ENCODE measurements at places on chromosomes 2 and 18. TPM values are rescaled to one million over a fixed set of nuclear protein-coding genes. Genes with fewer than 3 reads are reported as not detected.

DNA sequence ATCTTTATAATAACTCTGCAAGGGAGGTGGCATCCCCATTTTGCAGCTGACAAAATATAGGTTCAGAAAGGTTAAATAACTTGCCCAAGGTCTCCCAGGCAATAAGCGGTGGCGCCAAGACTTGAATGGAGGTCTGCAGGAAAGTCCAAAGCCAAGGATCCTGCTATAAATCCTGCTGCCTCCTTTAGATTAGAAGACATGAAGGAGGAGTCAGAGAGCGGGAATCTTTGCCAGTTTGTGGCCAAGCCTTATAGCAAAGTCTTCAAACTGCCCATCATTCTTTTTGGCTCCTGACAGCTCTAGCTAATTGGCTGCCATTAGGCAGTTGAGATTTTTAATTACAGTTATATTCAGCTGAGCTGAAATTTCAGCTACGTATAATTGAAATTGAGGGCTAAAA lies 114.3 kb downstream of the C1D start:
- no peaks in the 10 kb centered on the region for H3K36me3 ChIP-seq
- H3K27ac ChIP-seq, result no peak overlapping the region
- no peak for DNase-seq
- H3K27me3 ChIP-seq, result no peaks in the 10 kb centered on the region

DNA sequence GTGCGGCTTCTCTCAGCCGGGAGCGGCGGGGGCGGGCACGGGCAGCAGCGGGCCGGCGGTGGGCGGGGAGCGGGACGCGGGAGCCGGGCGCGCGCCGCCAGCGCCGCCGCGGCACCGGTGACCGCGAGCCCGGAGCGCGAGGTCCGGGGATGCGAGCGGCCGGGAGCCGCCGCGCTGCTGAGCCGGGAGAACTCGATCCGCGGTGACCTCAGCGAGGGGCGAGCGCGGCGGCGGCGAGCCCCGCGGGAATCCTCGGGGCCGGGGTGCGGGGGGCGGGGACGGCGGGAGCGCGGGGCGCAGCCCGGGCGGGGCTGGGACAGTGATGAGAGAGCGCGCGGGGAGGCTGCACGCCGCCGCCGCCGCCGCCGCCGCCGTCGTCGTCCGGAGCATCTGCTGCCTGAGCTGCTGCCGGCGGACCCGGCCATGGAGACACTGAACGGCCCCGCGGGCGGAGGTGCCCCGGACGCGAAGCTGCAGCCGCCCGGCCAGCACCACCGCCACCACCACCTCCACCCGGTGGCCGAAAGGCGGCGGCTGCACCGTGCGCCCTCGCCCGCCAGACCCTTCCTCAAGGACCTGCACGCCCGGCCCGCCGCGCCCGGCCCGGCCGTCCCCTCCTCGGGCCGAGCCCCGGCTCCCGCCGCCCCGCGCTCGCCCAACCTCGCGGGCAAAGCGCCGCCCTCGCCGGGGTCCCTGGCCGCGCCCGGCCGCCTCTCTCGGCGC lies at the start of gene MTCL1:
TSS of gene MTCL1 (plus strand) at position 319 of the 723 bp plus-strand sequence. CDS start at position 424, 105 bp downstream.
- H3K4me1 ChIP-seq, result peaks cover 21% of the 10 kb centered on the region
- peak within 1 kb of the TSS; percentile 25 for H3K27ac ChIP-seq
- peak within 1 kb of the TSS; percentile 75 for H3K4me3 ChIP-seq
- H3K27me3 ChIP-seq, result peaks cover 19% of the 10 kb centered on the region

DNA sequence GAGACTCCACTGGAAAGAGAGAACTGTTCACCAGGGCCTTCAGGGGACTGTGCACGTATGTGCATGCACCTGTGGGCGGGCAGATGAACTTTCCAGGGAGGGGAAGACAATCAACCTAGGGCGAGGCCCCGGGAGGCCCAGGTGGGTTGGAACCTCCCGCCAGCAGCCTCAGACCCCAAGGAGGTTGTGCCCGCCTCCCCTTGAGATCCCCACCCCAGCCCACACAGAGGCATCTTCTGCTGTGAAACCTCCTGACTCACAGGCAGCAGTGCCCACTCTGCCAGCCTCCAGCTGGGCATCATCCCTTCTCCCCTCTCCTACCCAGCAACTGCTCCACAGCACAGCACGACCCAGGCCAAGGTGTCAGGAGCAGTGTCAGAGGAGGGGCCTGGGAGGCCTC lies 54.4 kb downstream of the FAM178B start:
- no peaks in the 10 kb centered on the region for H3K36me3 ChIP-seq
- no peak overlapping the region for H3K4me3 ChIP-seq
- no peaks in the 10 kb centered on the region for H3K4me1 ChIP-seq
- DNase-seq, result no peak
- H3K27ac ChIP-seq, result no peak overlapping the region

DNA sequence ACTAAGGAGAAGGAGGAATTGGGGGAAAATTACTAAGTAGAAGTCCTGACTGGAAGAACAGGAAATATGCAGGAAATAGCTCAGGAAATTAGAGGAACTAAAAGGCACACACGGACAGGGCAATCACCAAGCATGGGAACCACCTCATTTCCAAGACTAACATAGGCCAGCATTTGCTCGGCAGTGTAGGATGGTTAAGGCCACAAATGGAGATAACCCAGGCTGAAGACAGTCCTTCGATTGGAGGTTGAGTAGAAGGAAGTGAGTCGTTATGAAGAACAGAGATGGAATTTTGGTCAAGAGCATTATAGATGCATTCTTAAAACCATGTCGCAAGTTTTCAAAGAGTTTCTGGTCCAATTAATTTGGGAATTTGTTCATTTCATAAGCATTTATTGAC lies 401.4 kb downstream of the ALK start:
- no peak for DNase-seq
- no peak overlapping the region for H3K27ac ChIP-seq
- no peak overlapping the region for H3K4me3 ChIP-seq
- no peaks in the 10 kb centered on the region for H3K4me1 ChIP-seq

DNA sequence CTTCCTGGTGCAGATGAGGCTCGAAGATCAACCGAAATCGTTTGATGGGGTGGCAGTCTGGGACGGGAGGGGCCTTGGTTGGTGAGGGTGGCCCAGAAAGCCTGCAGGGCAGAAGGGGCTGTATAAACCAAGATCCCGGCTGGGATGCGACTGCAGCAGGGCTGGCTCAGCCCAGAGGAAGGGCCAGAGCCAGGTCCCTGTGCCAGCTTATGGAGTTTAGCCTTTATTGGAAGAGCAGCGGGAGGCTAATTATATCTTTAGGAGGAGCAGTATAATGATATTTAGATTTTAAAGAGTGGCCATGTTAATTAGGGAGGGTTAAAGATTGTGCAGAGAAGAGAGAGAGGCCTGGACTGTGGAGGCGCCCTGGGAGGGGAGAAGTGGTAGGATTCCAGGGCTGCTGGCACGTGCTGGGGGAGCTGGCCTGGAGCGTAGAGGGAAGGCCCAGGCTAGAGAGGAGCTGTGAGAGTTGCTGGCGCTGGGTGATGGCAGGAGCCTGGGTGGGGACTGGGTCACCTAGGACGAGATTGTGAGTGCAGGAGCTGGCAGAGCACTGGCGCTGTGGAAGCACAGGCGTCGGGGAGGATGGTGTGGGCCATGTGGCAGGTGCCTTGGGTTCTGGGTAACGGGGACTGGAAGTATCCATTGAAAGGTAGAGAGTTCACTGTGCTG lies 25.1 kb downstream of the TRAF3IP1 start:
- no peaks in the 10 kb centered on the region for H3K4me1 ChIP-seq
- DNase-seq, result no peak
- no peaks in the 10 kb centered on the region for H3K27me3 ChIP-seq

- no peaks in the 10 kb centered on the region for H3K36me3 ChIP-seq
- no peaks in the 10 kb centered on the region for H3K4me1 ChIP-seq
- no peaks in the 10 kb centered on the region for H3K27me3 ChIP-seq
- no peak overlapping the region for H3K27ac ChIP-seq
- no peak for DNase-seq
- no peak overlapping the region for H3K4me3 ChIP-seq
These were observed 46.8 kb upstream of the BIN1 start for GRCh38 chr2:127153691-127154158.

GRCh38 chr18:59502274-59503175 lies 143.5 kb upstream of the LMAN1 start:
- no peak overlapping the region for H3K27ac ChIP-seq
- H3K4me1 ChIP-seq, result no peaks in the 10 kb centered on the region
- H3K4me3 ChIP-seq, result no peak overlapping the region
- H3K27me3 ChIP-seq, result no peaks in the 10 kb centered on the region

- H3K27ac ChIP-seq, result no peak overlapping the region
- no peaks in the 10 kb centered on the region for H3K27me3 ChIP-seq
- no peak for DNase-seq
- peak overlapping the region; percentile 15 for H3K4me3 ChIP-seq
- no peaks in the 10 kb centered on the region for H3K36me3 ChIP-seq
These were observed 76.7 kb downstream of the TGIF1 start for GRCh38 chr18:3526421-3527354.

DNA sequence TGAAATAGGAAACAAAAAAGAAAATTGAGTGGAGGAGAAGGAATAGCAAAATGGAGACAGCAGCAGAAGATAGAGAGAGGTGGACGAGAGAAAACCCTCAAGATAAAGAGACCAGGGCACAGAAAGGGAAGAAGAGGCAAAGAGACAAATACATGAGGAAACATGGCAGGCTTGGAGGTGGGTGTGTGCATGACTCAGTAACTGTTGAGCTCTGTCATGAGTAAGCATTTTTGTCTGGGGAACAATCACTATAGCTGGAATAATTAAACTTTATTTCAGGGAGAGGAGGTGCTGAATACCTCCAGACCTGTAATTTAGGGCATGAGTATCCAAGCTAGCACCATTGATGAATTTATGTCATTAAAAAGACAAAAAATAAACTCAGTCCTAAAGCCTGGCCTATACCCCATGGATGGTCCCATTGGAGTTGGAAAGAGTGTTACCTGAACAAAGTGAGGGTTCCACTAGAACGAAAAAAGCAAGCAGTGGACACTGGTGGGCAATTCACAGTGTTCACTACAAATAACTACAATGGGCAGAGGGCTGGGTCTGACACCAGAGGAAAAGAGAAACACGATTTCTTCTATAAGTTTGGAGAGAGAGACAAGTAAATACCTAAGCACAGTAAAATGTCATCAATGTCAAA lies 145.5 kb downstream of the ADCYAP1 start:
- no peaks in the 10 kb centered on the region for H3K36me3 ChIP-seq
- no peaks in the 10 kb centered on the region for H3K27me3 ChIP-seq
- H3K27ac ChIP-seq, result no peak overlapping the region
- no peaks in the 10 kb centered on the region for H3K4me1 ChIP-seq

DNA sequence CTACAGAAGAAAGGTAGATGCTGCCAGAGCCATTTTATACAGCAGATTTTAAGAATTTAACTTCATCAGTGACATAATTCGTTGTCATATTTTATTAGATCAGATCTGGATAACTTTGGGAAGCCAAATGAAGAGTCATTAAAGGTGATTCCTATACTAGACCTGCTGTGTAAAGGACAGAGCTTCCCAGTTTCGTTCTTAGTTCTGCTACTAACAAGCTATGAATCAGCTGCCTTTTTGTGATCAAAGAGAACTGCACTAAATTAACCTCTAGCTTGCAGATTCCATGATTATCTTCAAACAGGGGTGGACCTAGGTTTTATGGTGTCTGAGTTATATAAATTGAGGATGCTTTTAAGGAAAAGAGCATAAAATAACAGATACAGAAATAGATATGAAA lies 926.5 kb upstream of the ACVR2A start:
- no peak overlapping the region for H3K4me3 ChIP-seq
- H3K36me3 ChIP-seq, result no peaks in the 10 kb centered on the region
- H3K27me3 ChIP-seq, result no peaks in the 10 kb centered on the region
- no peaks in the 10 kb centered on the region for H3K4me1 ChIP-seq

- no peak overlapping the region for H3K27ac ChIP-seq
- H3K4me3 ChIP-seq, result no peak overlapping the region
- H3K36me3 ChIP-seq, result no peaks in the 10 kb centered on the region
- DNase-seq, result no peak
- H3K27me3 ChIP-seq, result no peaks in the 10 kb centered on the region
These were observed 4.8 kb downstream of the CACNB4 start for GRCh38 chr2:152094014-152094413.

- DNase-seq, result no peak
- H3K4me3 ChIP-seq, result no peak overlapping the region
- H3K27ac ChIP-seq, result no peak overlapping the region
- no peaks in the 10 kb centered on the region for H3K27me3 ChIP-seq
- no peaks in the 10 kb centered on the region for H3K4me1 ChIP-seq
- H3K36me3 ChIP-seq, result no peaks in the 10 kb centered on the region
These were observed 42.4 kb downstream of the TCF7L1 start for GRCh38 chr2:85175369-85176299.

DNA sequence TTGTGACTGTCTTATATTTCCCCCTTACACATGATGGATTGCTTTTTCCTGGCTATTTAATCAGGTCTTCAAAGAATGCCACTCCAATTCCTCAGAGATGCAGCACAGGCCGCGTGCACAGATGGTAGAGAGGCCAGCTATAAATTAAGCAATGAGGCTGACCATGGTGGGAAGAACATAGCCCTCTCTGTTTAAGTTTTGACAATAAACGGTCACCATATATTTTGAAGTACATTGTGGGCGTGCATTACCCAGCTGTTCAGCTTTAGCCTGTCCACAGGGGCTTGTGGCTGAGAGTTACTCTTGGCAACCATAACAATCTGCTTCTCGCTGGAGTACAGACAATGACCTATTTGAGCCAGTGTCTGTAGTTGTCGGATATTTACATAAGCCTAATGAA lies 730.8 kb downstream of the DCC start:
- no peak overlapping the region for H3K4me3 ChIP-seq
- no peaks in the 10 kb centered on the region for H3K36me3 ChIP-seq
- no peaks in the 10 kb centered on the region for H3K4me1 ChIP-seq
- DNase-seq, result no peak
- no peaks in the 10 kb centered on the region for H3K27me3 ChIP-seq

DNA sequence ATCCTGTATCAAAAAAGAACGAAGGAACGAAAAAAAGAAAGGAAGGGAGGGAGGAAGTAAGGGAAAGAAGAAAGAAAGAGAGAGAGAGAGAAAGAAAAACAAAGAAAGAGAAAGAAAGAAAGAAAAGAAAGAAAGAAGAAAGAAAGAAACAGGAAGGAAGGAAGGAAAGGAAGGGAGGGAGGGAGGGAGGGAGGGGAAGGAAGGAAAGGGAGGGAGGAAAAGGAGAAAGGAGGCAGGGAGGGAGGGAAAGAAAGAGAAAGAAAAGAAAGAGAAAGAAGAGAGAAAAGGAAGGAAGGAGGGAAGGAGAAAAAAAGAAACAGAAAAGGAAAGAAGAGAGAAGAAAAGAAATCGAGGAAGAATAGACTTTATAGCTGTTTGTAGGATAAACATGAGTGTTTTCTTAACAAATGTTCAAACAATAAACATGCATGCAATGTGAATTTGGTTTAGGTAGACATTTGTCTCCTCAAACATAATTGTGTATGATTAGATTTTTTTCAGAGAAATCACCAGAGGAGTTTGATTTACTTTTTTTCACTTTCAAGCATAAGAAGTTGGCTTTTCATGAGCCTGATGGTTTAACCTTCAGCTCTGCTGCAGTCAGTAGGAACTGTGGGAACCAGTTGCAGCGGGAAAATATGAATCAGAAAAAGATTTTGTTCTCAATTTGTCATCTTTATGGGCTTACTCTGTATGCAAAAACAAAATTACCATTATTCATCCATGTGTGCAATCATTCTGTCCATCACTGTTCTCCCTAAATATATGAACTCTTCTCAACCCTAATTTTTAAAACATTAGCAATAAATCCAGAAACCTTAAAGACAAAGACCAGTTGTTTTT lies 71.6 kb downstream of the PRKRA start:
- no peak overlapping the region for H3K27ac ChIP-seq
- DNase-seq, result no peak
- H3K4me3 ChIP-seq, result no peak overlapping the region
- no peaks in the 10 kb centered on the region for H3K4me1 ChIP-seq
- H3K36me3 ChIP-seq, result no peaks in the 10 kb centered on the region

The ARMC9 gene
- total RNA-seq, result 1.0 TPM

The PROKR1 gene
- not detected for total RNA-seq

All from naive thymus-derived CD4-positive, alpha-beta T cell (primary cell).